ENCODE measurements at places on chromosomes 2 and 18.

DNA sequence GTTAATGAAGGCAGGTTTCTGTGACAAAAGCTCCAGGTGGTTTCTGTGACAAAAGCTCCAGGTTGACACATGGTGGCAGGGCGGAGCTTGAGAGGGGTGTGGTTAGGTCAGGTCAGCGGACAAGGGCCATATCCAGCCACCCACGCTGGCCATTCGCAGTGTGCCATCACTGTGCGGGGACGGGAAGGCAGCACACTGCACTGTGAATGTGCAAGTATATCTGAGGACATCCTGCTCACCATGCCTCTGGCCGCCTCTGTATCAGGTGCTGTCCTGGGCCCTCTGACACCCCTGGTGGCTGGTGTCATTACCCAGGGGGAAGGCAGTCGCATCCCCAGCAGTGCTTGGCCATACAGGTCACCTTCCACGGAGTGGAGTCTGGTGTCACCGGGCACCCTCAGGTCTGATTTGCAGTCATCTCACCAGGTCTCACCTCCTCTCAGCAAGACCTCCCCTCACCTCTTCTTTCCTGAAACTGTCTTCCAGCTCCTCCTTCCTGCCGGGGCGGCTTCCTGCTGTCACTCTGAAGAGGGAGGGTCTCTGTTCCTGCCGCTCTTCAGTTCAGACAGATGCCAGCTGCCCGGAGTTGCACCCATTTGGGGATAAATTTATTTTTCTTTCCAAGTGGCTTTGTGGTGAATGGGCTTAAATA, 34.9 kb downstream of the CTIF start:
- DNase-seq = no peak

GRCh38 chr2:136344339-136344738, 226.4 kb upstream of the CXCR4 start:
- DNase-seq = no peak

GRCh38 chr2:219344751-219345430, 12.3 kb upstream of the RESP18 start:
- peak; percentile 69 for DNase-seq

DNA sequence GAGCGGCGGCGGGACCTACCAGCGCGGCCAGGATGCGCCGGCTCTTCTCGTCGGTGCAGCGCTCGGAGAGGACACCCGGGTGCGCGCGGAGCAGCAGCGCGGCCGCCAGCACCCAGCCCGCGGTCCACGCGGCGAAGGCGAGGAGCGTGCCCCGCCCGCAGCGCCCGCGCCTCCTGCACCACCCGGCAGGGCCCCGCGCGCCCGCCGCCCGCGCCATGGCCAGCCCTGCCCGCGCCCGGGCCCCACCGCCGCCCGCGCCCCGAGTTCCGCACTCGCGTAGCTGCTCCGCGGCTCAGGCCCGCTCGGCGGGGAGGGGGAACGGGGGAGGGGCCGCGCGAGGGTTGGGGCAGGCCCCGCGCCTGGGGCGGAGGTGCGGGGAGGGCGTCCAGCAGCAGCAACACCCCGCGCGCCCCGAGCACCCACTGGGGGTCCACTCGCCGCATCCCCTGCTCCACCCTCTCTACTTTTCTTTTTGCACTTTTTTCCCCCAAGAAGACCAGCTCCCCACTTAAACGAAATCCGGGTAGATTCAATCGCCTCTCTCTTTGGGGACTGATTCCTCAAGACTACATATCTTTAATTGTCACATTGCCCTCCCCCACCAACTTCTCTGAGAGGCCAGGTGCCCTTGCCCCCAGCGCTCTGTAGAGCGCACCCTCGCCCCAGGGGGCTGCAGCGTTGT, at the start of gene DIPK1C:
Gene DIPK1C, minus strand, starts transcription at position 266 of the 682 bp plus-strand sequence. Its CDS starts 49 bp downstream, at position 217.
- DNase-seq = no peak

- no peak for DNase-seq
Observed at GRCh38 chr2:113183703-113184102, 9.9 kb downstream of the PSD4 start.

GRCh38 chr2:31764169-31764568, 183.4 kb upstream of the SRD5A2 start:
- no peak for DNase-seq

DNA sequence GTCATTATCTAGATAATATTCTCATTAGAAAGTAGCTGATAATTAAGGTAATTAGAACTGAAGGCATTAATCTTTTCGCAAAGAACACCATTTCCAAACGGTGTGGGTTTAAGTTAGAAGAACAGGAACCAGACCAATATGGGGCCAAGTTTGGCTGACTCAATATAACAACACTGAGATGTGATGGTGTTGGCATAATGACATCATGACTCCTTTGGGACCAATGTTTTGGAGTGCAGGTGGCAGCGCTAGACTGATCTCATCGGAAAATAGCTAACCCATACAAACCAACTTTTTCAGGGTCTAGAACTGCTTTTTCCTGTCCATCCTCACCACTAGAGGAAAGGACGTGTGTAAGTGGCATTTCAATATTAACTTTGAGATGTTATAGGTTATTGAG, 1171.7 kb upstream of the ZEB2 start:
- no peak for DNase-seq

- DNase-seq = no peak
Observed at GRCh38 chr2:230328155-230328458, 1.1 kb downstream of the SP140L start.

DNA sequence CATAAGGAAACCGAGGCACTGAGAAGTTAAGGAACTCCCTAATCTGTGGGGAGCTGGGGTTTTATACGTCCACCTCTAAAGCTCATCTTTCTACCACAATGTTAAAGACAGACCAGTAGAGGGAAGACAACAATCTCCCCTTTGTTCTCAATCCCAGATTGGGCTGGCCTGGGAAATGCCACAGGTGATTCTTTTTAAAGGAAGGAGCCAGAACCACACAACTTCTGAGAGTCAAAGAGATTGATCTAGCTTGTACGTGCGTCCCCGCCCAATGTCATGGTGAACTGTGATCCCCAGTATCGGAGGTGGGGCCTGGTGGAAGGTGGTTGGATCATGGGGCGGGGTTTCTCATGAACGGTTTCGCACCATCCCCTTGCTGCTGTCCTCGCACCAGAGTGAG, 81.8 kb upstream of the LCLAT1 start:
- no peak for DNase-seq

- no peak for DNase-seq
Observed at GRCh38 chr2:155665704-155666103, 666.8 kb downstream of the NR4A2 start.

DNA sequence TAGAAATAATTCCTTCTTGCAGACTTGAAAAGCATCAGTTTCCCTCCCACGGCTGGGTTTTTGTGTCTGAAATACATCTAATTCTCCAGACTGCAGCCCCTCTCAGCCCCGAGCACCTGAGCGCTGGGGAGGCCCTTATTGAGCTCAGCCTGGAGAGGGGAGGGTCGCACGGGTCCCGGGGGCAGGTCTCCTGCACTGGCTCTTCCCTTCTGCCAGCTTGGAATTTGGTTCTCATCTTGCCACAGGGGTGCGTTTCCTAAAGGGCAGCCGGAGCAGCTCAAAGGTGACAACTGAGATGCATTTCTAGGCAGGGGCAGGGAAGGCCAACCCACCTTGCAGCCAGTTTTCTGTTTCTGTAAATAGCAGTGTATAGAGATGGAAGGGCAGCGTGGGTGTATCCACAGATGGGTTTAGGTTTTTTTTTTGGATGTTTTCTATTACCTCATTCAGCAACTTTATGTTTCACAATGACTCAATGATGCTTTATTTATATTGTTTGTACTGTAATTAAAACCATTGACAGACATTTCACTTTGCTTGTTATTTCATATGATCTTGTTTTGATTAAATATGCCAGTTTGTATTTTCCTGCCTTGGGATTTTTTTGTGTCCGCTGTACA, 37.0 kb downstream of the GBX2 start:
- no peak for DNase-seq

DNA sequence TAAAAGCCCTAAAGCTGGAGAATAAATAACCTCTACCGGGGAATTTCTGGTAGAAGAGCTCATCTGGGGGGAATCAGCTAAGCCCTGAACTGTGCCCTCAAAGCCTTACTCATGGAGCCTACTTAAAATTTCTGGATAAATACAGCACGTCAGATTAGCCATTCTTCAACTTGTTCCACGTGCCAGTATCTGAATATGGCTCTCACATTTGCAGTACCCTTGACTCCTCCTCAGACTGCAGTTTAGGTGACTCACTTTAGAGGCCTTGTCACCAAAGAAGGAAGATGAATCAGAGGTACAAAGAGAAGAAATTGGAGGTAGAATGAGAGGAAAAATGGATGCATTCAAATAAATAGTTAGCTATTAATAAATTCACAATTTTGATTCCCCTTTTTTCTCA, 34.6 kb upstream of the POTEC start:
- no peak for DNase-seq

- no peak for DNase-seq
Observed at GRCh38 chr2:140808820-140809219, 1322.0 kb downstream of the LRP1B start.

DNA sequence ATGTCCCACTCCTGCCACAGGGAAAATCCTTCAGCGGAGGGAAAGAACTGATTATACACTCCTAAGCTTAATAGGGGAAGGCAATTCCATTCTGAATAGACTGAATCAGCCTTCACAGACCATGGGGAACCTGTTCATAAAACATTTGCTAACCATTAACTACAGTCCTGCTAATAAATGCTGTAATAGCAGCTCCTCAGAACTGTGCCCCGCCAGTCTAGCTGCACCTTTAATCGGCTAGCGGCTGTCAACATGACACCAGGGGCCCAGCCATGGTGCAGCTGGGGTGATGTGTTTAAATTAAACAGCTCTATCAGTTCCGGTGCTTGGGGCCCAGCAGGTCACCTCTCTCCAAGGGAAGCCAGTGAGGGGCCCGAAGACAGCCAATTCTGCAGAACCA, 77.8 kb downstream of the GALNT14 start:
- no peak for DNase-seq

- no peak for DNase-seq
Observed at GRCh38 chr2:236608710-236609109, 39.1 kb downstream of the ACKR3 start.

- no peak for DNase-seq
Observed at GRCh38 chr2:151918308-151918707, 90.1 kb upstream of the ARL5A start.

- DNase-seq = no peak
Observed at GRCh38 chr2:222548992-222549391, 106.9 kb downstream of the FARSB start.

DNA sequence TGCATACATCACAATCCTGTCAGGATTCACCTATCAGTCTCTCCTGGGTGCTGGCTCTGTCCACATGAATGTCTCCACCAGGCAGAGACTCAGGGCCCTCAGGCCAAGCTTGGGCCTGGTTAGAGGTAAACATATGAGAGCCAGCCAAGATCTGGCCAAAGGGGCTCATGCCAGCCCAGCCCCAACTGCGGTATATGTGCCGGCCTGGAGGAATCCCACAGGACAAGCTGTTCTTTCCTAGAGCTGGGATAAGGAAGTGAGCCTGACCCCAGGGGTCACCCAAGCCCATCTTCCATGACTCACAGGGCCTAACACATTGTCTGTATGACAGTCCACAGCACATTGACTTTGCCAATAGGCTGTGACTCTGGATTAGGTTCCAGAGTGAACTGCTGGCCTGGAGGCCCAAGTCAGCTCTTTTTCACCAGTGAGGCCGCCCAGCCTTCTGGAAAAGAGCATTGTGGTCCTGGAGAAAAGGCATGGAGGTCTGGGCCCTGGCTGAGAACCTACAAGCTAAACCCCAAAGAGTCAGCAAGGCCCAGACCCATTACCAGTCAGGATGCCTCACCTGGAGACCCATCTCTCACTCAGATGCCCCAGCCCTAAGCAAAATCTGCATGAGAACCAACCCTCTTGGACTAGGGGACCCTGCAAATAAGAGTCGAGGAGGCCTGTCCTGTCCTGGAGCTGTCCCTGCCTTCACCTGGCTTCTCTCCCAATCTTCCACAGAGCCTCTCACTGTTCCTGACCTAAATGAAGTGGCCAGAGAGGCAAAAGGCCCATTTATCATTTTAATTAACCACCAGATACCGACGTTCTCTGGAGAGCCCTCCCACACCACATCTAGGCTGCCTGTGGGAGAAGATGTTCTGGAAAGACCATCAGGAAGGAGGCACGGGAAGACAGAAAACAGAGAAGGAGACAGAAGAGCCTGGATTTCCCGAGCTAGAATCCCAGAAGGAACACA, 120.9 kb upstream of the PKDCC start:
- DNase-seq = no peak

DNA sequence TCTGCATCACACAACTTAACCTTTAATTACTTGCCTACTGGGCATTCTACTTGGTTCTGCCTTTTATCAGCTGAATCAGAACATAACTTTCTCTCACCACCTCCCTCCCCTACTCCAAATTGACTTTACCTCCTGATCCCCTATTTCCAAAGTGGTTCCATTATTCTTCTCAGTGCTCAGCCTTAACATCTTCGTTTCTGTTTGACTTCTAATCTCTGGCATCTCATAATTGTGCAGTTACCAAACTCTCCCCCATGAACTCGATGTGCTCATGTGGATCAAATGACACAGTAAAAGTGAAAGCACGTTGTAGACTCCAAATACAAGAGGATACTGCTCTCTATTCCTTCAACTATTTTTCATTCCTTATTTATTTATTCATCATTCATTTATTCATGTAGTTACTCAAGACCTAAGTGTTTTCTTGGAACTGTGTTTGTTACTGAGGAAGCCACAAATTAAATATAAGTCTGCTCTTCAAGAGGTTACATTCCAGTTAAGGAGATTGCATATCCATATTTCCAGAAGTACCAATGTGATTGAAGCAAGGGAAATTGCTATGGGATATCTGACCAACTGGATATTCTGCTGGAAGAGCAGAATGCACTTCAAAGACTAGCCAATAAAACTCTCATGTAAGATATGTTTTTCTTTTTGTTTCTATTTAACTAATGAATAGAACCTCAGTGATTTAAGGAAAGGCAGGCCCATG, 158.8 kb downstream of the TMEFF2 start:
- DNase-seq = no peak

DNA sequence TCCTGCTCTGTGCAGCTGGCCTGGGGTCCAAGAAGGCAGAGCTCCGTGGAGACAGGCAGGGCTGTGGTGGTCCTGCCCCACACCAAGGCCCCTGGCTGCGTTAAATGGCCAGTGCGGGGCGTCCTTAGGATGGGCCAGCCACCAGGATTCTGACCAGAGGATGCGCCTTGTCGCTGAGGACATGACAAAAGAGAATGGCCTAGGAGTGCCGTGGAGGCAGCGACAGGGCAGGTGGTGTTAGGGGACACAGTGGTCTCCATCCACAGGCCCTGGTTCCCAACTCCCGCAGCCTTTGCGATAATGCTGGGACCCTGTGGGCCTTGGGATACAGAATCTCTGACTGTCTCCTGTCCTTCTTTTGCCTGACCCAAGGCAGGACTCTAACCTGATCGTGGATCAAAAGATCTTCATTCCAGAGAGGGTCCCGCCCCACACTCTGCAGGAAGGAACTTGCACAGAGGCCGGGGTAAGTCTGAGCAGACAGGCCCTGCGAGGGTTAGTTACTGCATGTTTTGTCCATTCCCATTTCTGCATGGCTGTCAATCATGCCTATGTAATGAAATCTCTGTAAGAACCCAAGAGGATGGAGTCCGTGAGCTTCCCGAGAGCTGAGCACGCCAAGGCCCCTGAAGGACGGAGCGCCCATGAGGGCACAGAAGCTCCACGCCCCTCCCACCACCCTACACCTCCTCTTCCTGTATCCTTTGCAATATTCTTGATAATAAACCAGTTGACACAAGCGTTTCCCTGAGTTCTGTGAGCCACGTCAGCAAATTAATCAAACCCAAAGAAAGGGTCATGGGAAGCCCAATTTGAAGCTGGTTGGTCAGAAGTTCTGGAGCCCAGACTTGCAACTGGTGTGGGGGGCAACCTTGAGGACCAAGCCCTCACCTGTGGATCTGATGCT, 251.5 kb upstream of the SALL3 start:
- no peak for DNase-seq
